ENCODE measurements at places on chromosomes 11 and 22. TPM values are rescaled to one million over a fixed set of nuclear protein-coding genes. Genes with fewer than 3 reads are reported as not detected.

SPTBN2 gene
- under 0.01 TPM for total RNA-seq

SYT13 gene
- not detected for total RNA-seq

YDJC gene
- 47.9 TPM for total RNA-seq

LMO2 gene
- 0.31 TPM for total RNA-seq

- DNase-seq: no peak
These were observed 20.3 kb downstream of the MYH9 start for GRCh38 chr22:36367479-36367878.
